ENCODE measurements at places on chromosomes 4 and X.

GRCh38 chr4:74630551-74630950 is 163.8 kb downstream of the BTC start:
- no peak for DNase-seq

DNA sequence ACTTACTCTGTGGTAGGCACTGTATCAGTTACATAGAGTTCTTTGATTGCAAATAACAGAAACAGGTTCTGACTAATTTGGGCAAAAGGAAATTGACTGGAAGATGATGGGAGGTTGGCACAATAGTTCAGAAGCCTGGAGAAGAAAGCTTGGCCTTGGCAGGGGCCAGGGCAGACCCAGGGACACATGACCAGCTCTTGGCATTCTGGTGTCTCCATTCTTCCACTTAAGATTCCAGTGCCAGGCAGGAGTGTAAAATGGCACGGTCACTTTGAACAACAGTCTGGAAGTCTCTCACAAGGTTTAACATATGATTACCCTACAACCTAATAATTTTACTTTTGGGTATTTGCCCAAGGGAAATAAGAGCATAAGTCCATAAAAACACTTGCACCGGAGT is 175.9 kb downstream of the BCOR start:
- no peak for DNase-seq

- peak; percentile 50 for DNase-seq
These were observed 2.3 kb upstream of the SOWAHD start for GRCh38 chrX:119755981-119756533.

DNA sequence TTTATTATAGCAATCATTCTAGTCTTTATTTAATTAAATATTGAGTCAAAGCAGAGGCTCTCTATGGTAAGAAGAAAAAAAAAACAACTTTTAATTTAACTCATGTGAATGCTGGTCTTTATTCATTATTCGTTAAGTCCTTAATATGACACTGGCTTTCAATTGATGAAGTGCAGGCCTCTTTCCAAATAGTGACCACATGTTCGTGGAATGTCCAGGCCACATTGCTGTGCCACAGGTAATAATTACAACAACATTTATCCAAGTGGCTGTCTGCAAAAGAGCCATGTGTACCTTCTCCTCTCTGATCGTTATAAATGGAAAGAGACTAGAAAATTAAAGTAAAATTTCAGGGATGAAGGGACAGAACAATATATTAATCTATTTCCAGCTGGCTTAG is 220.1 kb upstream of the PABPC4L start:
- no peak for DNase-seq

DNA sequence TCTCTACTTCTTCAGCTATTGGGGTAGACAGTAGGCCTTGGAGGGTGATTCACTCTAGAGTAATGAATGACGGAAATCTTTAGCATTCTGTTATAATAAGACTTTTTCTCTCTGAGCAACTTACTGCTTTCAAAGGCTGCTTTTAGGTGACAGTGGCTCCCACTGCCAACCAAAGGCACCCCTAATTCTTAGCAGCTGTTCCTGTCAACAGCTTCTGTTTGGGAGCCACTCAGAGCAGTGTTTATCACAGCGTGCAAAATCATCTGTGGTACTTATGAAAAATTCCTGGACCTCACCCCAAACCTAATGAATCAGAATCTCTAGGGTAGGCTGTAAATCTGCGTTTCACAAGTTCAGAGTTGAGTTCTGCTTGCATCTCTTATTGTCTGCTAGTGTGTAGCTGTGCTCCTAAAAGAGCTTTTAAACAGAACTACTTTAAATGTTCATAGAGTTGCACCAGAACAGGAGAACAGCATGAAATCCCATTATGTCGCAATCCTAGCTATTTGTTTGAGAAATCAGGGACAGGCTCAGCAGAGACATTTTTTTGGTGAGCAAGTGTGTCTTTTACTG is 52.8 kb upstream of the POU4F2 start:
- DNase-seq, result no peak

- DNase-seq, result peak; percentile 15
These were observed 41.3 kb downstream of the ATG4A start for GRCh38 chrX:108132876-108133275.

DNA sequence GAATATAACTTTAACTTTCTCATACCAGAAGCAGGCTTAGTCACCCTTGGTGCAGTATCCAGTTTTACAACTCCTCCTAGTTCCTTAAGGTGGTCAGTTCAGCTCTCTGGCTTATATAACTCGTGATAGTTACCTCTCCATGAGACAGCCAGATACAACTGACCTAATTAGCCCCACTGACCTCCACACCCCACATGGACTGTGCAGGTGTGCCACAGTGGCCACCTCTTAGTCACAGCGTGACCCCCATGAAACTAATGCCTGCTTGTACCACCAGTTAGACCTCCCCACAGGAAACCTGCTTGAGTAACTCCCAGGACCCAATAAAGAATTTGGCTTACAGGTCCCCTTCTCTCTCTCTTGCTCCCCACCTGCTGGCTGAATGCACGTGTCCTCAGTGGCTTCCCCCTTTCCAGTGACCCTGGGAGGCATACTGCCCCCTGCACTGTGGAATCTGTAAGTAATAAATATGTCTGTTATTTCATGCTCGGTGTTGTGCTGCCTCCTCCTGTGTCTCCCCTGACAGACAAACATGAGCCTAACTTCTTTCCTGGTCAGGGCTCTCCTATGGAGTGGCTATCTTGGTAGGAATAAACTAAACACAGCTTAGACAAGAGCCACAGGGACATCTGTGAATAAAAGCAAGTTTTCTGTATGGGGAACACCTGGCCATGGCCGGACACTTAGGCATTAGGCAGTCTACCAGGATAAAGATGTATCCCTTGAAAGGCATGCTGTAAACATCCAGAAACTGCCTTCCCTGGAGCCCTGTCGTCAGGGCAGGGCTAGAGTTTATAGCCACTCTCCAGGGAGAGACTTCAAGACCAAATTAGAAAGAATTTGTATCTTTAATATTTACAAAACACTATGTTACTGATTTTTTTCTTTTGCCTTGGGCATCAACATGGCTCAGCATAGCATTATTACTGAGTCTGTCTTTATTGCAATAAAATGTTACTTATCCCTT is 209.7 kb upstream of the BOD1L1 start:
- DNase-seq, result no peak

DNA sequence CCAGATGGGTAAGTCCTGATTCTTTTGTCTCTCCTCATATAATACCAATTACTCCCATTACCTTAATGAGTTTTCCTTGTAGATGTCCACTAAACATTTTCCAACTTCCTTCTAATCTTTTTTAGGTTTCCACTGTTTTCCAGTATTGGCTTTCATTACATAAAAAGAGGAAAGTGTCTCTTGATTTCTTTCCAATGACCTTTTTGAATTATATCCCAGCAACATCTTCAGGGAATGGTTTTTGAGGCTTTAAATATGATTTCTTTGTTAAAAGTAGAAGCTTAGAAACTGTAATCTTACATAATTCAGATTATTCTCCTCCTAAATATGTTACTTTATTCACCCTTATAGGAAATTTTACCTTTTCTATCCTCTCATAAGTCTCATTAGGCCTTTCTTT is 135.0 kb downstream of the AWAT2 start:
- DNase-seq, result no peak

- no peak for DNase-seq
These were observed 572.9 kb upstream of the DIPK2B start for GRCh38 chrX:45773572-45773971.

GRCh38 chr4:7024336-7024890 is 18.8 kb upstream of the TADA2B start:
- DNase-seq, result no peak

GRCh38 chr4:29081234-29081955 is 1638.8 kb upstream of the PCDH7 start:
- DNase-seq, result peak; percentile 14

GRCh38 chr4:18166925-18167324 is 145.4 kb upstream of the LCORL start:
- no peak for DNase-seq

GRCh38 chr4:104591510-104591911 is 96.8 kb upstream of the CXXC4 start:
- DNase-seq, result no peak

GRCh38 chrX:21503593-21503992 is 129.4 kb downstream of the CNKSR2 start:
- no peak for DNase-seq

- no peak for DNase-seq
These were observed 290.2 kb downstream of the FBXW7 start for GRCh38 chr4:152245680-152246079.

GRCh38 chrX:28589046-28589445 is 1.8 kb downstream of the IL1RAPL1 start:
- no peak for DNase-seq

DNA sequence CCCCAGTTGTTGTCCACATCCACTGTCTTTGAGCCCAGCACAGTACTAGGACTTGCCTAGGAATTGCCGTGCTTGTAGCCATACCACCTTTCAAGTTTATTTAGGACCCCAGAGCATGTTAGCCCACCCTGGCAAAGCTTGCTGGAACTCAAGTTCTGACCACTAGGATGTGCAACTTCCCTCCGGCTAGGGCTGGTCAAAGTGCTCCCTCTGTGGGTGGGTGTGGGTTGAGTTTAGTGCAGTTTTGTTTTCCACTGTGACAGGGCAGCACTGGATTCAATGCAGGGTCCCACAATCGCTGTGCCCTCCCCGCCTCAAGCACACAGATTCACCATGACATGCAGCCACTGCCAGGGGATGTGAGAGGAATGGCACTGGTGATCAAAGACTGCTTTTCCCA is 96.0 kb downstream of the RASGEF1B start:
- DNase-seq, result no peak

- DNase-seq, result no peak
These were observed 1300.2 kb downstream of the RAPGEF2 start for GRCh38 chr4:160403081-160403480.

DNA sequence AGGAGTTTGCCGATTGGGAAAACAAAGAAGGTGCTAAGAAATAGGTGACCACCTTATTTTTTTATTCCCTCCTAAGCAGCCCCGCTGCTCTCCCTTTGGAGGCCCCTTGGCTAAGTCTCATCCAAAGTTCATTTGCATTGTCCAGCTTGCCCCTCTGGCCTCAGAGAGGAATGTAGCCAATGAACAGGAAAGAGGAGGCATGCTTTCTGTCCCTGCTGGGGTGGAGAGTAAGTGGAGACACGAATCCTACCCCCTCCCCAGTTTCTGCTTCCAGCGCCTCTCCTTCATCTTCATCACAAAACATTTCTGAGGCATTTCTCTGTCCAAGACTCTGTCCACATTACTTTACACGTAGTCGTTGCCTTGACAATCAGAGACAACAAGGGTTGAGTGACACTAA is 38.7 kb downstream of the NLGN3 start:
- DNase-seq, result peak; percentile 54

DNA sequence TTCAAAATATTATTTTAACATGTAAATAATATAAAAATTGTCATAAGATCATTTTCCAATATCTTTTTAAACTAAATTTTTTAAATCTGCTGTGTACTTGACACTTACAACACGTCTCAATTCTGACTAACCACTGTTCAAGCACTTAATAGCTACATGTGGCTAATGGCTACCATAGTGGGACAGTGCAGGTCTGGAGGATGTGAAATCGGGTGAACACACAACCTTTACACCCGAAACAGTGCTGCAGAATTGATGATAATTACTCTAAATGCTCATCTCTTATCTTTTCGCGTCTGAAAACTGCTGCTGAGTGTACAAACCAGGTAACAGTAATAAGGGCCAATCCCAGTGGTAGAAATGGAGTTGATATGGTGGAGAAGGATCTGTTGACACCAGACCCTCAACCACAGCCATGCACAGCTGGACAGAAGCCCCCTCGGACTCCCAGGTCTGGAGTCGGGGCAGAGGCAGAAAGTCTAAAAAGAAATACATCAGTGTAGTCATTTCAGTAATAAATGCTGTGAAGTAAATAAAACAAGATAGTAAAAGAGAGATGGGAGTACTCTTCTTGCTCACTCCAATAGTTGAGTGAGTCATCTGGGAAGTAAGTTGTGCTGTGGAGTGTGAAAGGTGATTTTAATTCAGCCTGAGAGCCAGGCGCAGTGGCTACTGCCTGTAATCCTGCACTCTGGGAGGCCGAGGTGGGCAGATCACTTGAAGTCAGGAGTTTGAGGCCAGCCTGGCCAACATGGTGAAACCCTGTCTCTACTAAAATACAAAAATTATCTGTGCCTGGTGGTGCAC is 150.0 kb downstream of the CBR4 start:
- no peak for DNase-seq

DNA sequence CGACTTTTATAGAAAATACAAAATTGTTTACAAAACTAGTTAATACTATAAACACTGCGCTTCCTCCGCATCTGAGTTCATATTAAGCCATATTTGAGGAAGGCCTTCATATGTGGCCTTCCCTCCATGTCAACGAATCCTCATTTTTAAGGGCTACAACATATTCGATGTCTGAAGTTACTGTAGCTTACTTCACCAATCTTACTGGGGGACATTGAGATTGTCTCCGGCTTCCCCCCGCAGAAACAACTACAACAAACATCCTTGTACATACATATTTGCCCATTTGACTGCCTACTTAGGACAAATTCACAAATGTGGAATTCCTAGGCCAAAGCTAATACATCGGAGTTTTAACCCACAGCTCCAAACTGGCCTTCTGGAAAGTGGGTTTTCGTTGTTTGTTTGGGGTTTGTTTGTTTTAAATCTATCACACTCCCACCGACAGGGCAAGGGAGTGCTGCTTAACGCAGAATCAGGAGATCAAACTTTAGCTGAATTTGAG is 581 bp upstream of the FAM114A1 start:
- no peak for DNase-seq

GRCh38 chr4:77930154-77930639 is 67.6 kb downstream of the MRPL1 start:
- no peak for DNase-seq

GRCh38 chr4:3792813-3793212 is 26.6 kb downstream of the ADRA2C start:
- DNase-seq, result no peak

DNA sequence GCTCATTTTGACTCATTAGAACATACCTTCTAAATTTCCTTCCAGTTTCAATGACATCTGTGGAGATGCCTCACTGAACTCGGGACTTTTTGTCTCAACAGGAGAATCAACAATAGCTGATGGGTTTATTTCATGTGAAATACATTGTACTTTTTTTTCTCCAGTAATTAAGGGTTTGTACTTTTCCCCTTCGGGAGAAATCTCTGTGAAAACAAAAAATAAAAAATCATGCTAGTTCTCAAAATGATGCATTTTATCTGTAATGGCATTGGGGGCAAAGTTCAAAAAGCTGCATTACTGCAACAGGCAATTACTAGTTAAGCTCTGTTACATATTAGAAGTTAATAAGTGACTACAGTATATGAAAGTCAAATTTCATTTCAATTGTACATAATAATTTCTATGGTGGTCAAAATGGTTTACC is 167.3 kb upstream of the SH3RF1 start:
- peak; percentile 33 for DNase-seq

DNA sequence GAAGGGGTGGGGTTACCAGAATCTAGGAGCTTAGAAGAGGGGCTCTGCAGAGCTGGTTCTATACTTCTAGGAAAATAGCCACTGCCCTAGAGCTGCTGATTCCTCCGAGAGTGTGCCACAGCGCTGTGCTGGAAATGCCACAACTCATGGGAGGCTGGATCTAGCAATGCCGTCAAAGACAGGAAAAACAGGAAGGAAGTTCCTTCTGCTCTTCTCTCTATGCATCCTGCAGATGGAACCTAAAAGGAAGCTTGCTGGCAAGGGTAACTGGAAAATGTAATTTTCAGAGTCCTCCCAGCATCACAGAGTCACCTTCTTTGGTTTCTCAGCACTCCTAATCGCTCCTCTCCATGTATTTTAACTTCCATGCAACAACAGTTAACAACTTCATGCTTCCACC is 121.2 kb upstream of the TLL1 start:
- DNase-seq, result no peak
